ENCODE measurements at places on chromosomes 1 and 21.
A peak's percentile ranks its signal among the peaks of the same experiment; 100 is the strongest.

- no peak for DNase-seq
These were observed 30.5 kb downstream of the FMO4 start for GRCh38 chr1:171344473-171344820.

DNA sequence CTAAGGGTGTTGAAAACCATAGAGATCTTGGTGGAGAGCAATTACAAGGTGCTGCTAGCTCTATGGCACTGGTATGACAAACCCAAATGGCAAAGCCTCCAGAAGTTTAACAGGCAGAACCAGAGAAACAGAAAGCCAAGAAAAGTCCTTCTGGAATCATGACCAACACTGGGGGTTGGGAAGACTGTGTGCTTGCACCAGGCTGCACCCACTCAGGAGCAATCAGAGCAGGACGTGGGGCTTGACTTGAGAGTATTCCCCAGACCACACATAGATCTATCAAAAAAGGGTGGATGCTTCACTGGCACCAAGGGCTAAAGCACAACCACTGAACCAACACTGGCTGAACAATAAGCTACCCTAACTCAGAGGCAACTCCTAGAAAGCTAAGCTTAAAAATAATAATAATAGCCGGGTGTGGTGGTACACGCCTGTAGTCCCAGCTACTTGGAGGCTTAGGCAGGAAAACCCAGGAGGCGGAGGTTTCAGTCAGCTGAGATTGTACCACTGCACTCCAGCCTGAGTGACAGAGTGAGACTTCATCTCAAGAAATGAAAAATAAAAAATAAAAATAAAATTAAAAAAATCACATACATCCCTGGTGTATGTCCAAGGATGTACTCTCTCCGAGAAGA lies 20.1 kb upstream of the ENSA start:
- no peak for DNase-seq

GRCh38 chr21:42490720-42491119 lies 5.3 kb downstream of the RSPH1 start:
- no peak for DNase-seq

GRCh38 chr1:195481293-195481692 lies 1126.9 kb downstream of the KCNT2 start:
- DNase-seq, result no peak

- DNase-seq, result no peak
These were observed 610.2 kb upstream of the CHRM3 start for GRCh38 chr1:238776126-238776525.

DNA sequence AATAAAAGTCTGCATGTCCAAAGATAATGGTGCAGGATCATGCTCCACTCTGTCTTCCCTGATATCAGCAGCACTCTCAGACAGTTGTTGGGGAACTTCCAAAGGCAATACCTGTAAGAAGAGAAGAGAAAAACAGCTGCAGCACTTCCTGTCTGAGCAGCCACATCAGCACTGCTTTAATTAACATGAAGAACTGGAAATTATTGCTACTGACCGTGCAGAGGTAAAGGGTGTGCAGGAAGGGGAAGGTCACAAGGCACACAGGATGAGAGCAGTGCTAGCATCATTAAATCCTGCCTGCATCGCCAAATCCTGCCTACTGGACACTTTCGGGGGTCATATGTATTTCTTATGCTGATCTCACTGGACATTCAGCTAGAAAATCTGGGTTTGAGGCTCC lies 379.0 kb downstream of the LMX1A start:
- DNase-seq, result no peak

GRCh38 chr1:240772131-240772530 lies 160.2 kb upstream of the GREM2 start:
- DNase-seq, result no peak

DNA sequence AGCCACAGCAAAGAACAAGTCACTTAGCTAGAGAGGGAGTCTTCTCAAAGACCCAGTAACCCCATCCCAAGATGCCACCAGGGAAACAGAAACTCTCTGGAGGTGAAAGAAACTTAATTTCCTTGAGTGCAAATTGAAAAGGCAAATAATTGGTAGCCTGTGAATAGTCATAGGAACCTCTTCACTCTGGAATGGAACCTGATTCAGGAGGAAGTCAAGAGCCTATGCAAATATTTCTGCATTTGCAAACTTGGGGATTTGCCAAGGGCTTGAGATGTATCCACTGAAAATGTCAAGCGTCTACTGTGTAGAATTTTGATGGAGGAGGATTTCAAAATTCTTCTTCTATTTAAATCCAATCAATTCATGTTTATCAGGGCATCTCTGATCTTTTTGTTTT lies 5.7 kb downstream of the HIVEP3 start:
- DNase-seq, result no peak

DNA sequence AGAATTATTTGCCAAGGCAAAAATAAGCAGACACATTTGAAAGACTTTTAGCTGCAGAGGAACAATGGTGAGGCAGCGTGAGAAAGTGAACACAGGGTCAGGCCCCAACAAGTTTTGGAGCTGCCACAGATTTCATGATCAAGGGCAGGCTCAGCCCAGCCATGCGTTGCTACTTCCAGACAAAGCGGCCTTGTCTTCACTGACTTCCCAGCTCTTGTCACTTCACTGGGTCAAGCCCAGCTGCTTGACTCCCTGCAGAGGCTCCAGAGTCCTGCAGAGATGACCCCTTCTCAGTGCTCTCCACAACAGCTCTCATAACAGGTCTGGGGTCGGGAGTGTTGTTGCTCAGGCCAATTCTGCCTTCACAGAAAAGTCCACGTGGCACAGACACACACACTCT lies 35.8 kb downstream of the HHAT start:
- no peak for DNase-seq

DNA sequence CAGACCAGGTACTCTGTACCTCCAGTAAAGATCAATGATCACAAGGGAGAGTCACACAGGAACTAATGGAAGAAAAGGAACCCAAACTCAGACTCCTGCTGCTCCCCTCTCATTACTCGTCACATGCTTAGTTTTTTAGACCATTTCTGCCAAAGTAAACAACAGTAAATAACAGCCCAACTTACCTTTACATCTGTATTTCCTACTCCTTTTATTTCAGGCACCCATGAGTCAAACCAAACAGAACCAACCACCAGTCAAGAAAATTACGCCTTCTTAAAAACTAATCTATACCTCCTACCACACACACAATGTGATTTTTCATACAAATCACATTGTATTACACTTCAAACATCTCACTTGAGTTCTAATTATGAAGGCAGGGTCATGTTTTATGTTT lies 61.4 kb upstream of the HTR1D start:
- no peak for DNase-seq

DNA sequence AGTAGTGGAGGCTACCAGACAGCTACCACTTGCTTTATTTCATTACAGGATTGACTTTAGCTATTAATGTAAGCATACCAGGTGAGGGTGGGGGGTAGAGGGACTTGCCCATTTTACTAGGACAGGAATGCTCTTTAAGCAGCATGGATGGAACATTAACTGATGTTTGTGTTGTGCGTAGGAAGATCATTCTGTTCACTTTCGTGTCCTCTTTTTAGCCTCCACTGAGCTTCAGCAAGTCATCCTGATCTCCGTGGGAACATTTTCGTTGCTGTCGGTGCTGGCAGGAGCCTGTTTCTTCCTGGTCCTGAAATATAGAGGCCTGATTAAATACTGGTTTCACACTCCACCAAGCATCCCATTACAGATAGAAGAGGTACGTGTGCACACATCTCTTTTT lies 29.3 kb downstream of the IFNGR2 start:
- DNase-seq, result no peak

- peak; percentile 99 for DNase-seq
These were observed at the start of gene SDHB for GRCh38 chr1:17053685-17054410. Gene SDHB (minus strand): TSS chr1:17054032. CDS start chr1:17054019, 13 bp downstream.

Data from iris pigment epithelial cell (primary cell).